Coronary artery (tissue), 2 donors: ENCODE measurements at places on chromosomes 11 and 22.

GRCh38 chr11:65613091-65613928, 711 bp downstream of the MAP3K11 start:
- DNase-seq: no peak

GRCh38 chr11:47047972-47048371, 111.4 kb downstream of the CSTPP1 start:
- no peak for DNase-seq

GRCh38 chr22:37242395-37242918, 1.6 kb downstream of the RAC2 start:
- no peak for DNase-seq

- DNase-seq: no peak
Observed at GRCh38 chr22:26364066-26365015, 64.7 kb upstream of the ASPHD2 start.

DNA sequence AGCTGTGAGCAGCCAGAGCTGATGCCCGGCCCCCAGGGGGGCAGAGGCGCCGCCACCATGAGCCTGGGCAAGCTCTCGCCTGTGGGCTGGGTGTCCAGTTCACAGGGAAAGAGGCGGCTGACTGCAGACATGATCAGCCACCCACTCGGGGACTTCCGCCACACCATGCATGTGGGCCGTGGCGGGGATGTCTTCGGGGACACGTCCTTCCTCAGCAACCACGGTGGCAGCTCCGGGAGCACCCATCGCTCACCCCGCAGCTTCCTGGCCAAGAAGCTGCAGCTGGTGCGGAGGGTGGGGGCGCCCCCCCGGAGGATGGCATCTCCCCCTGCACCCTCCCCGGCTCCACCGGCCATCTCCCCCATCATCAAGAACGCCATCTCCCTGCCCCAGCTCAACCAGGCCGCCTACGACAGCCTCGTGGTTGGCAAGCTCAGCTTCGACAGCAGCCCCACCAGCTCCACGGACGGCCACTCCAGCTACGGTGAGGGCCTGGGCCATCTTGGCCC, 6.1 kb downstream of the CDC42EP1 start:
- DNase-seq: no peak

GRCh38 chr11:110000031-110000502, 93.1 kb upstream of the ZC3H12C start:
- no peak for DNase-seq

- DNase-seq: no peak
Observed at GRCh38 chr22:19199479-19199878, 20.9 kb upstream of the SLC25A1 start.

DNA sequence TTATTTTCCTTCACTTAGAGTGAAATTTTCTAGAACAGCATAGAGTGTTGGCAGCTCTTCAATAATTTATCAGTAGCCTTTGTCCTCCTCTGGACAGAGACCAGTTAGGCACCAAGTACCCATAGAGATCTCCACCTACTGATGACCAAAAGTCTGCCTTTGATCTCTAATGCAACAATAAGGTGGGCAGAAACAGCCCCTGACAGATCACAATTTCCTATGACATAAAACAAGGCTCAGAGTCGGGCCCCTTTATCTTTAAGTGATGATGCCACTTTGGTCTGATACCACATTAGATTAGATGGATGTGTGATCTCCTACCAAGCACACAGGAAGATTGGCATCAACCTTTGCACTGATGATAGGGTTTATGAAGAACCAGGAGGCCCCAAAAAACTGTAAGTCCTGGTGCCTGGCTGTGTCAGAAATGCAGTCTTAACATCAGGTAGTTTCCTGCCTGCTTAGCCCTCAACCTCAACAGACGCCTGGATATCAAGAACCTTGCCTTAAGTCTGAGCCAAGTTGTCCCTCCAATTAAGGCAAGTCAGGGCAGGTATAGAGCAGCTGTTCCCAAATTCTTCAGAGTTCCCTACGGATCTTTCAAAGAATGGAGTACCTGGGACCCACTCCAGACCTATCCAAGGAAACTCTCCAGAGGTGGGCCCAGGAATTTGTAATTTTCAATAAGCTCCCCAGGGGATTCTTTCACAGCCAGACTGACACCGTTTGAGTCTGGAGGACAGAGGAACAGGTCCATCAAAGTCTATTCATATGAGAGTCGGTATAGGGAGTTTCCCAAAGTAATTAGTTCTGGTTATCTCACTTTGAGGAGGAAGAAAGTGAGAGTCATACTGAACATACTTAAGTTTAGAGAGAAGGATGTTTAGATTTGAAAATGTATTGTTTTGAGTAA, 30.6 kb upstream of the TMPRSS4 start:
- no peak for DNase-seq

- peak; percentile 85 for DNase-seq
Observed at GRCh38 chr11:79413268-79413667, 27.6 kb downstream of the TENM4 start.

- no peak for DNase-seq
Observed at GRCh38 chr22:25361899-25362214, 142.4 kb downstream of the CRYBB2 start.

DNA sequence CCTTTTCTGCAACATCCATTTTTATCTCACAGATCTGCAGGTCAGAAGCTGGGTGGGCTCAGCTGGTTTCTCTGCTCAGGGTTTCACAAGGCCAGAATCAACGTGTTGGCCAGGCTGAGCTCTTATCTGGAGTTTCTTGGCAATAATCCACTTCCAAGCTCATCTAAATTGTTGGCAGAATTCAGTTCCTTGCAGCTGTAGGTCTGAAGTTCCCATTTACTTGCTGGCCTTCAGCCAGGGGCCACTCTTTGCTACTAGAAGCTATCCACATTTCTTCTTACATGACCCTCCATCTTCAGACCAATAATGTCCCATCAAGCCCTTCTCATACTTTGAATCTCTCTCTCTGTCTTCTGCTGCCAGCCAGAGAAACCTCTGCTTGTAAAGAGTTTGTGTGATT, 103.5 kb downstream of the WNT11 start:
- no peak for DNase-seq

GRCh38 chr11:29227811-29228210, 789.0 kb downstream of the KCNA4 start:
- no peak for DNase-seq

DNA sequence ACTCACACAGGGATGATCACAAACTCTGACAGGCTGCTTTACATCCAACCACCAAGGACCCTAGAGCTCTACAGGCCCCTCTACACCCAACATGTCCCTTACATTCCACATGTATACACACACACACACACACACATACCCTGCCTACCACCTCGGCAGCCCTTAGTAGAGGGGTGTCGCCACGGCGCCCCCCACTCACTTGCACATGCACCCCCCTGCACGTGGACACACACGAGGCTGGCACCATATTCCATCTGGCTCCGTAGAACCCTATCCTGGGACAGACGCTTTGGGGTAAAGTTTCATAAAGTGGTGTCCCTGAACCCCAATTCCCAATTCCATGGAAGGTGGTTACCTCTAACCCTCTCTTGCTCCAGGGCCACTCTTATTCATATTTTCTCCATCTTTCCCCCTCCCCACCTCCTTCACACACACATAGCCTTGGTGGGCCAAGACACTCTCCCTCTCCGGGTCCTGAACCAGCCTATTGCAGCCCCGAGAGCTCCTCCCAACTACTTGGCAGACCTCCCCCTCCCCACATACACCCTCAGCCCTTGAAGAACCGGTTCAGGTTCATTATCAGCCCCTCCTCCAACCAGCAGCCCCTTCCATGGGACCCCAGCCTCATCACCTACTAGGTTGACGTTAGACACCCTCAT, 809 bp downstream of the PDE2A start:
- no peak for DNase-seq

GRCh38 chr11:129701706-129702105, 113.9 kb upstream of the TMEM45B start:
- DNase-seq: no peak

GRCh38 chr11:88484873-88485621, 147.5 kb upstream of the CTSC start:
- DNase-seq: no peak

- DNase-seq: no peak
Observed at GRCh38 chr11:13039126-13039525, 30.0 kb downstream of the RASSF10 start.

DNA sequence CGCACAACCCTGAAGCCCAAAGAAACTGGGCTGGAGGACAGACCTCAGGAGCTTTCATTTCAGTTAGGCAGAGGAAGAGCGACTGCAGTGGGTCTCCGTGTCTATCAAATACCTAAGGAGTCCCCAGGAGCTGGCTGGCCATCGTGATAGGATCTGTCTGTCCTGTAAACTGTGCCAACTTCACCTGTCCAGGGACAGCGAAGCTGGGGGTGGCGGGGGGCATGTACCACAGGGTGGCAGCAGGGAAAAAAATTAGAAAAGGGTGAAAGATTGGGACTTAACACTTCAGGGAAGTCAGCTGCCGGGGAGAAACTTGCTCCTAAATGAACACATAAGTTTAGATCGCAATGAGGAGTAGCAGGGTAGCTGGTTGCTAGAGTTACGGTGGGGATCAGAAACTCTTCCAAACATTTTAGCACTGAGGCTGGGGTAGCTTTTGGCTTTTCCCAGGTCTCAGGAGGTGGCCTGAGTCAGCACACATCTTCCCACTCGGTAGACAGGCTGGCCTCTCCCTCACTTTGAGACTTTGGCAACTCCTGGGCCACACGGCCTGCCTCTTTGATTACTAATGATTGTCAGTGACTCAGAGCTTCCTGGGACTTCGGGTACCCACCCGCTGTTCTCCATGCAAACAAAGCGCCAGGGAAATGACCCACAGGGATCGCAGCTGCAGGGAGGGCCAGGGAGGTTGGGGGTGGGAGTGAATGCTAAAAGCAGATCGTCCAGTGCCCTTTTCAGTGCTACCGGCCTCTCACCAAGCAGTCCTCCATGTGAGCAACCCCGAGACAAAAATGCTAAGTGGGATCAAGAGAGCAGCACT, 2.9 kb upstream of the MTFP1 start:
- peak; percentile 90 for DNase-seq

DNA sequence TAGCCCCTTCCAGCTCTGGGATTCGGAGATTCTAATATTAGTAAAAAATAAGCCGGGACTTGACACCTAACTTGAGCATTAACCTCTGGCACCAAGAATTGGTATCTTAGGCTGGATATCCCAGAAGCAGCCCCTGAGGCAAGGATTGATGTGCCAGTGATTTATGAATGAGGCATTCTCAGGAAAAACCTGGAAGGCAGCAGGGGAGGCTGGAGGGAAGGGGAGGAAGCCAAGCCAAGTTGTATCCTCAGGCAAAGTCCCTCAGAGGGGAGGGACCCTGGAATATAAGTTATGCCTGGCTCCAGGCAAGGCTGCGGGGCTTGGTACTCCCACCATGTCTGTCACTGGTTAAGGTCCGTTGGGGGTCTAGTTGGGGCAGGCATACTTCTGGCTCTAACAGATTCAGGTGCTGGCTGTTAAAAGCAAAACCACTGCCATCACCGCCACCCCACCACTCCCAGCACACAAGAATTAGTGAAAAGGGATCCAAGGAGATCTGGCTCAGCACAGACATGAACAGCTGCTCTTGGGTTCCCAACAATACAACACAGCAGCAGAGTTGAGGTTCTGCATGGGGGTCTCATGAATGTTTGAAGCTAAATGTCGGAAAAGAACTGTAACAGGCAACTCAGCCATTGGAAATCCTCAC, 29.8 kb downstream of the LMO2 start:
- DNase-seq: no peak

DNA sequence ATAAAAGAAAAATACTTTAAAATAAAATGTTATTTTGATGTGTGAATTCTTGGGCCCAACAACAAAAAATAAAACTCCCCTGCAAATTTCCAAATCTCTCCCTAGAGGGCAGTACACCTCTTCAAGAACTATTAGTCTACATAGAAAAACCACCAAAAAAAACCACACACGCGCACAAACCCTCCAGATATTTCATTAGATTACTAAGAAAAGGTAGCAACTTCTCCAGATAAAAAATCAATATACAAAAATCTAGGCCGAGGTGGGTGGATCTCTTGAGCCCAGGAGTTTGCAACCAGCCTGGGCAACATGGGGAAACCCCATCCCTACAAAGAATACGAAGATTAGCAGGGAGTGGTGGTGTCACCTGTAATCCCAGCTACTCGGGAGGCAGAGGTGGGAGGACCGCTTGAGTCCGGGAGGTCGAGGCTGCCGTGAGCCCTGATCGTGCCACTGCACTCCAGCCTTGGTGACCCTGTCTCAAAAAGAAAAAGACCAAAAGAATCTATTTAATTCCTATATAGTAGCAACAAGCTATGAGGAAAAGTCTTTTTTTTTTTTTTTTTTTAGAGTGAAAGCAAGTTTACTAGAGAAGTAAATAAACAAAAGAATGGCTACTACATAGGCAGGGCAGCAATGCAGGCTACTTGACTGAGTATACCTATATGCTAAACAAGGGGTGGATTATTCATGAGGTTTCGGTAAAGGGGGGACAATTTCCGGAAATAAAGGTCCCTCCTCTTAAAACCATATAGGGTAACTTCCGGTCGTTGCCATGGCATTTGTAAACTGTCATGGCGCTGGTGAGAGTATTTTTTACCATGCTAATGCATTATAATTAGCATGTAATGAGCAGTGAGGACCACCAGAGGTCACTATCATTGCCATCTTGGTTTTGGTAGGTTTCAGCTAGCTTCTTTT, 13.1 kb downstream of the B3GNT6 start:
- DNase-seq: no peak

DNA sequence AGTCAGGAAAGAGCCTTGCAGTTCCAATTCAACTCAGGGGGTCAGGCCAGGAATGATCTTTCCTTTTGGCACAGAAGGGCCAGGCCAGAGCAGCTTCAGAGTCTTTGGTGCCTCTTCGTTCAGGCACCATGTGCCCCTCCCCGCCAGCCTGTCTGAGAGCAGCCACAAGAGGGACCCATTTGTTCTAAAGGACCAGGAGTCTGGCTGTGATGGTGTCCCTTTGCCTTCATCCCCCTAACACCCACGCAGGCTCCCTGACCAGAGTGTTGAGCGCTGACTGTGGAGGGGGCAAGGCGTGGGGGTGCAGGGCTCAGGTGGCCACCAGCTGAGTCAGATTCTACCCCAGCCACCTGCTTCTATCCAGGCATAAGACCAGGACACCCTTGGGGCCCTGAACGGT, 156.4 kb downstream of the TTC17 start:
- DNase-seq: no peak

- no peak for DNase-seq
Observed at GRCh38 chr11:44791316-44791925, 64.7 kb downstream of the TSPAN18 start.

DNA sequence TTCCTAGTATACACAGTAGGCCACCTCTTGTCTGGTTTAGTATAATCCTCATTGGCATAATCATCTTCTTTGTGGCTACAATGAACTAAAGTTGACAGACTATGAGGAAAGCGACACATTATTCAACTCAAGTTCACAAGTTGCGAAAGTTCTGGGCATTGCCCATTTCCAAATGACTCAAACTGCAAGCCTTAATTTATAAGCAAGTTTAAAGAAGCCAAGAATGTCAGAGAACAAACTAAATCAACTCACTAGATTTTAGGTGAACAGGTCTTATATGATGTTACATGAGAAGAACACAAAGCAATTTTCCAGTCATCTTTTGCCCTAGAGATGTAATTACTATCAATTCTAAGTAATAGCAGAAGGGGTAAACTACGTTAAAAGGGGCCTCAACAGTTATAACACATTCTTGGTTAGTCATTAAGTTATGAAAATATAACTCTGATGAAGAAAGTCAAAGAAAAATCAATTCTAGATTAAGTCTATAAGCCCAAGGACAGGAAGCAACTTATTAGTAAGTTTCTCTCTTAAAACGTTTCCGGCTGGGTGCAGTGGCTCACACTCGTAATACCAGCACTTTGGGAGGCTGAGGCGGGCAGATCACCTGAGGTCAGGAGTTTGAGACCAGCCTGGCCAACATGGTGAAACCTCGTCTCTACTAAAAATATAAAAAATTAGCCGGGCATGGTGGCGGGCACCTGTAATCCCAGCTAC, 21.5 kb downstream of the PICALM start:
- no peak for DNase-seq
